ENCODE measurements at places on chromosomes 3 and 15.

DNA sequence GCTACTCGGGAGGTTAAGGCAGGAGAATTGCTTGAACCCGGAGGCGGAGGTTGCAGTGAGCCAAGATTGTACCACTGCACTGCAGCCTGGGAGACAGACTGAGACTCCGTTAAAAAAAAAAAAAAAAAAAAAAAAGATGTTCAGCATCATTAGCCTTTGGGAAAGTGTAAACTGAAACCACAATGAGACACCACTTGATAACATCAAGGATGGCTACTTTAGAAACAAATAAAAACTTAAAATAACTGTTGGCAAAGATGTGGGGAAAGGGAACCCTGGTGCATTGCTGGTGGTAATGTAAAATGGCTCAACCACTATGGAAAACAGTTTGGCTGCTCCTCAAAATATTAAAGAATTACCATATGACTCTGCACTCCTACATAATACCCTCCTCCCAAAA lies 1.9 kb downstream of the LEO1 start:
- no peak for DNase-seq

- DNase-seq: no peak
Measured at GRCh38 chr3:124797426-124797945, 67.2 kb downstream of the UMPS start.

DNA sequence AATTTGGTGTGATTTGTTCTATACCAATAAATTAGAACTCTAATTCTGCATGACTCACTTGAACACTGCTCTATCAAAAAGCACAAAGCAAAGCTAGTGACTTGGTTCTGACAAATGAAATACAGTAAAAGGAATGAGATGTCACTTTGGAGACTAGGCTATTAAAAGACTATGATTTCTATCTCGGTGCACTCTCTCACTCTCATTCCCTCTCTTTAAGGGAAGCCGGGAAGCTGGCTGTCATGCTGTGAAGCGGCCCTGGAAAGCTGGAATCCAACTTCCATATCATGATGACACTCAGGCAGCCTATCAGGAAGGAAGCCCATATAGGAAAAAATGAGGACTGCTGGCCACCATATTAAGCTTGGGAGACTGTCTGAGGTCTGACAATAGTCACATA lies 590.1 kb upstream of the CBLB start:
- DNase-seq: no peak

GRCh38 chr3:158573714-158574113 lies 2.7 kb downstream of the MLF1 start:
- DNase-seq: no peak

GRCh38 chr3:196684548-196685407 lies 27.3 kb downstream of the CEP19 start:
- DNase-seq: peak; percentile 13

GRCh38 chr3:189664311-189664710 lies 33.1 kb downstream of the TP63 start:
- DNase-seq: peak; percentile 84

DNA sequence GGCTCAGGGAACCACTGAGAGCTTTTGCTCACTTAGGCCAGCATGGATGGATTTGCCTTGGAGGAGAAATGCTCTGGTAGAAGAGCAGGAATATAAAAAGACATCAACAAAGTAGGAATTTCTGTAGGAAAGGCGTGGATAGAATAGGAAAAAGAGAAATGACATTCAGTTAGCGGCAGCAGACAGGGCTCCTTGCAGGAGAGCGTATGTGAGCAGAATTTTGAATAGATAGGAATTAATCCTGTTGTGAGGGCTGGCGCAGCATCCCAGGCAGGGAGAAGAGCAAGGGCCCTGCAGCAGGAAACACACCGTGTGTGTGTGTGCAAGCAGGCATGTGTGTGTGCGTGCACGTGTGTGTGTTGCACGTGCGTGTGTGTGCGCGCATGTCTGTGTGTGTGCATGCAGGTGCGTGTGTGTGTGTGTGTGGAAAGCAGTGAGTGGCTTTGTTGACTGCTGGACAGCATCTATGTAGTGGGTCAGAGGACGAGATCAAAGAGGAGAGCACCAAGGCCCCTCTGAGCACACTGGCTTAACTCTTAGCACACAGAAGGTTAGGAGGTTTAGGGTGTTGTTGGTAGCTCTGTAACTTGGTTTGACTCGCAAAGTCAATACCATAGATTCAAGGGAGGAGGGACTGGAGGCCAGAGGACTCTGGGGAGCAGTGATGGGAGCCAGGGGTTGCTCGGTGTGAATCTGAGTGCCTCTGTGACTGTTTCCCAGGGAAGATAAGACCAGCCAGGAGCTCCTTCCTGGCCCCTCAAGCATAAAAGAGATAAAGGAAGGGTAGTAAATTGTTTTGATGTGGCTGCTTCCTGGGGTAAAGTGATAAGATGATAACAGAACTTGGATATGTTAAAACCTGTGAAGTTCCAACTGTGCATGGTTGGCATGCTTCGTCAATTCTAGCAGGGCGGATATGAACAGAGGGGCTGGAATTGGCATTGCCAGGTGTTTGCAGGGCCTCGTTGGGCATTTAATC lies 639.5 kb downstream of the NR2F2 start:
- DNase-seq: no peak

DNA sequence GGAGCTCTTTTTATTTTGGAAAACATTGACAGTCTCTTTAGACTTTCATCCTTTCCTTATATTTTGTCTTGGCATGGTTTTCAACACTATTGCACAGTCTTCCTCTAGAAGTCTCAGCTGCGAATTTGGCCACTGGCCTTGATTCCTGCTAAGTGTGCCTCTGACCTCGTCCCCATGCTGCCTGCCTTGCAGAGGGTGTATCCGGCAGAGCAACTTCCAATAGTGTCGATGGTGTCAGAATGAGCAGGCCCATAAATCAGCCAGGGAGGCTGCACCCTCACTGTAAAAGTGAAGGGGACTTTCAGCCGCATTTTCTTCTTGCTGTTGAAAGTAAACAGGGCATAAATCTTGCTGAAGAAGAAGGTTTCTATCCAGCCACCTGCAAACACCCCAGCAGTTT lies 336.7 kb upstream of the TRIM42 start:
- no peak for DNase-seq

DNA sequence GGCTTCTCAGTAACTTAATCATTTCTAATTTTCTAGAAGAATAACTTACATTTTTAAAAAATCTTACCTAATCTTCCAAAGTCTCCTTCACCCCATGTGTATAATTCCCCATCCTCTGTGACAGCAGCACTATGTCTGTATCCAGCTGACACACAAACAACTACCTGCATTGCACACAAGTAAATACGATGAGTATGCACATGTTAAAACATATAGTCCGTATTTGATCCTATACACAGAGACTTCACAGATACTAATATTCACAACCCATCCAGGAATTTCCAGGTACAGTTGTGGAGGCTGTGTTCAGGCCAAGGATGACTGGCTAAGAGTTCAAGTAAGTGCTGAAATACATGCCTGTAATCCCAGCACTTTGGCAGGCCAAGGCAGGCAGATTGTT lies 78.6 kb downstream of the HERC1 start:
- DNase-seq: no peak

GRCh38 chr15:39934397-39935071 lies 619 bp downstream of the EIF2AK4 start:
- DNase-seq: no peak

- DNase-seq: peak; percentile 13
Measured at GRCh38 chr3:134197681-134198261, 52.9 kb downstream of the RYK start.

DNA sequence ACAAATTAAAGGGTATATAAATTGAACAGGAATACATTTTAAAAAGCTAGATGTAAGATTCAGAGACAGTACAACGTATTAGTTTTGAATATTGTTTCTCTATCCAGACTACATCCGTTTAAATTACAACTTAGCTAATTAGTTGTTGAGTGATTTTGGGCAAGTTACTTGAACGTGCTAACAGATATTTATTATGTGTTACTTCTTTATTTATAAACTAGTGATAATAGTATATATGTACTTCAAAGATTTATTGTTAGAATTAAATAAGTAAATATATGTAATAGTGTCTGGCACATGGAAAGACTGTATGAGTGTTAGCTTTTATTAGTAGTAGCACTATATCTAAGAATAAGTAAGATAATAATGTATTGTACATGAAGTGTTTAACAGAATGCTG lies 92.0 kb upstream of the GBE1 start:
- DNase-seq: no peak

- DNase-seq: peak; percentile 26
Measured at GRCh38 chr3:122258757-122259371, 66.2 kb upstream of the CSTA start.

- no peak for DNase-seq
Measured at GRCh38 chr3:195257454-195258448, 13.2 kb downstream of the XXYLT1 start.

- peak; percentile 63 for DNase-seq
Measured at GRCh38 chr3:31377045-31377642, 155.6 kb upstream of the STT3B start.

GRCh38 chr3:45179163-45179562 lies 33.0 kb upstream of the CDCP1 start:
- DNase-seq: no peak

DNA sequence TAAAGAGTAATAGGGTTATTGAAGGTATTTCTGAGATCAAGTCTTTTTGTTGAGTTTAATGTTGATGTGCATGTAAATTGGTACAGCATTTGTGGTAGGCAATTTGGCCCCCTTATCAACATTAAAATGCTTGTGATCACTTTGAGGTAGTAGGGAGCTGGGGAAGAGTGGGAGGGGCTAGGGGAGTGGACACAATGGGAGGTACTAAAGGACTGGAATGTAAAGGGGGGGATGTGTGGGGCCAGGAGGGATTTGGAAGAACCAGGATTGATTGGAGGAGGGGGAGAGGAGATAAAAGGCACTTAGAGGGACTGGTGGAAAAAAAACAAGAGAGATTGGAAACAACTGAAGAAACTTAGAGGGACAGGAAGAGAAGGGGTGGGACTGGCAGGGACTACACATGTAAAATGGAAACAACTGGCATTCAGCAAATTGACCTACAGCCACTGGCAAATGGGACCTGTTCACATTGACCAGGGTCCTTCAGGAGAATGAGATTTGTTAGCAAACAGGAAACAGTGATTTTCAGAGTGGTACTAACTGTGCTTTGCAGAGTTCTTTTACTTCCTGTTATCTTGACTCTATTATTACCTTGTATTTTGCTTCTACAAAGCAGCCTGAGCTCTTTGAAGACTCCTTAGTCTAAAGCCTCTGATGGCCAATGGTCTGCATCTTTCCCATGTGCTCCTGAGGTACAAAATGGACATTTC lies 47.8 kb upstream of the ZBTB38 start:
- DNase-seq: no peak

- no peak for DNase-seq
Measured at GRCh38 chr3:157166561-157166960, 6.6 kb upstream of the CCNL1 start.

- no peak for DNase-seq
Measured at GRCh38 chr3:114452256-114452655, 158.4 kb downstream of the TIGIT start.

GRCh38 chr3:175005881-175006280 lies 146.7 kb downstream of the NAALADL2 start:
- DNase-seq: no peak

DNA sequence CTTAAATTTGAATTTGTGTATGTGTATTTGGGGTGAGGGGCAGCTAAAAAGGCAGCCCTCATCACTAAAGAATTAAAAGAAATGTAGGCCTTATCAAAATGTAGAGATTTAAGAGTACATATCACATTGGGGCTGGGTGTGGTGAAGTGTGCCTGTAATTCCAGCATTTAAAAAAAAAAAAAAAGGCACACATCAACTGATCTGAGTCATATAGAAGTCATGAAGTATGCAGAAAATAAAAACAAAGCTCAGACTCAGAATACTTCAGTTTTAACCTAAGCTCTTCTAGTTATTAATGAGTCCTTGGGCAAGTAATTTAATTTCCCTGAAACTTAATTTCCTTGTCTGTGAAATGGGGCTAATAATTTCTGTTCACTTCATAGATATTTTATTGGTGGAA lies 31.6 kb downstream of the SLC24A1 start:
- peak; percentile 41 for DNase-seq

DNA sequence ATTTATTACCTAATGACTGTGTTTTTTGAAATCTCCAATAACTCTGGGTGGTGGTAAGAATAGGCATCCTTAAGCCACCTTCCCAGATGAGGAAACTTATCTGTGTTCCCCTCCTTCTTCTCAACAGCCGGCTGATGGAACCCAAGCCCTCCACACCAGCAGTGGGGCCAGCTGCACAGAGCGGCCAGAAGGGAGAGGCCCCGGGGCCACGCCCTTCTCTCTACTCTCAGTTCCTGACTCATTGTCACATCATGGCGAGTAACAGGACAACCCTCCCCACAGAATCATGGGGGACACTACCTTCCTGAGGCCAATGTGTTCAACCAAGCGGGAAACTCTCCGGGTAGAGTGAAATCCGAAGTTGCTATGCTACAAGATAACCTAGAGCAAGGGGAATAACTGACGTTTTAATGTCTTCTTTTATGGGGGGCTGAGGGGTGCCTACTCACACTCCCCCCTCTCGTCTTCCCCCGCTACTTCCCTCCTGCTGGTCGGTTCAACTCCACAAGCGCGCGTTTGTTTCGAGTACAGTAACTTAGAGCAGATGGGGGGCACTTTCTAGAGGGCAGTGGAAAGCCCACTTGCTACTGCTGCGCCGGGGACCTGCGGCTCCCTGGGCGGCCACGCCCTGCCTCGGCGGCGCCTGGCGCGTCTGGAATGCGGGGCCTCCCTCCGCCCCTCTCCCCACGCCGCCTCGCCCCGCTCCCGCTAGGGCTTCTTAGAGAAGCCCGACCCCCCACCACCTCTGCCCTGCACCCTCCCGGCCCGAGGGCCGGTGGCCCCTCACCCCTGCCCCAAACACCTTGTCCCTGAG lies 621 bp downstream of the ANXA2 start:
- peak; percentile 85 for DNase-seq

DNA sequence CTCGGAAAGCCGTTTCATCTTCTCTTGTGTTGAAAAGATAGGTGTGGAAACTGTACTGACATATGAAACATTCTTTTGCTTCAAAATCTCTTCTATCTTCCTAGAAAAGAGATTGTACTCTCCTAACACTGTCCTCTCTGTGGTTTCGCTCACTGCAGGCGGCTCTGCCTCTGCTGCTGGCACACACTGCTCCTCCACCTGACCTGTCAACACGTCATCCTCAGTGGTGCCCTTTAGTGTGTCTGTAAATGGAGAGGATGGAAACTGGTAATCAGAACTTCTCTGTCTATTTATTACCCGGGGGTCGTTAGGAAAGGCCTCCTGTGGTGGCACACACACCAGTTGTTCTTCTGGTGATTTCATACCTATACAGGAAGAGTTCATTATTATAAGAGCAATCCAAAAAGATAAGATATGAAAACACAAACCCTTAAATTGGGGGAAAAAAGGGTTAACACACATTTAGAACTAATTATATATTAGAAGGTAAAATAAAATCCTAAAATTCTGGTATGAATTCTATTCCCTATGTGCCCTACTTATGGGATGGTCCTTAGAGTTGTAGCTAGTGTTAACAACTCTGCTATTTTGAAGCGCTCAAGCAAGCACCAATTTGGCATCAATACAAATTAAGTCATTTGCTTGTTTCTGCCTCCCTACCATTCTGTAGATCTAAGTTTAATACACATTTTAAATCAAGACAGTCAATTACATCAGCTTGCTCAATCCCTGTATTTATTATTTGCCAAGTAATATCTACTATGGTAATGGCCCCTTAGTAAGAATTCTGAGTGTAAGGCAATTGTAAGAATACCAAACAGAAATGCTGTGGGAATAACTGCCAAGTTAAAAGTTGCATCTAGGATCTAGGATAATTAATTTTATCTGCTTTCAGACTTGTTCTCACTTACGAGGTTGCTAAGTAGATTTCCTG lies 49.2 kb downstream of the TASOR start:
- no peak for DNase-seq

GRCh38 chr3:19749448-19750017 lies 184.5 kb downstream of the EFHB start:
- no peak for DNase-seq

GRCh38 chr3:117611211-117611610 lies 901.6 kb downstream of the TUSC7 start:
- DNase-seq: no peak

Data from NCI-H226 (cell line).